ENCODE measurements at places on chromosomes 12 and 14.

DNA sequence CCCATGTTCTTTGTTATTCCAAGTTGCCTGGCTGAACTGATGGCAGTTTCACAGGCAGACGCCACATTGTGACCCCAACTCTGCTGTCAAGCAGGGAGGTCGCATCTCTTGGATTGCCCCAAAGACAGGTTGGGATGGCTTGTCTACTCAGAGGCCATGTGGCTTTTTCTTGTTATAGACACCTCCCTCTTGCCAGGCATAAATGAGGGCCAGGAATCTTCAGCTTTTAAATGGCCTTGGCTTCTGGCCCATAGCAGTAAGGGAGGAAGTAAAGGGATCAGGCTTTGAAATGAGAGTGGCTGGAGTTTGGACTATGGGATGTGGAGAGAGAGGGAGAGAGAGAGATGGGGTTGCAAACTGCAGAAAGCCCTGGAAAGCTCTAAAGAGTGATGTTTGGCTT, 215.0 kb downstream of the TBX5 start:
- no peak for DNase-seq

- DNase-seq: peak; percentile 49
These were observed 3.7 kb downstream of the REM2 start for GRCh38 chr14:22886500-22887259.

GRCh38 chr12:110102255-110102654, 21.9 kb upstream of the IFT81 start:
- DNase-seq: no peak

DNA sequence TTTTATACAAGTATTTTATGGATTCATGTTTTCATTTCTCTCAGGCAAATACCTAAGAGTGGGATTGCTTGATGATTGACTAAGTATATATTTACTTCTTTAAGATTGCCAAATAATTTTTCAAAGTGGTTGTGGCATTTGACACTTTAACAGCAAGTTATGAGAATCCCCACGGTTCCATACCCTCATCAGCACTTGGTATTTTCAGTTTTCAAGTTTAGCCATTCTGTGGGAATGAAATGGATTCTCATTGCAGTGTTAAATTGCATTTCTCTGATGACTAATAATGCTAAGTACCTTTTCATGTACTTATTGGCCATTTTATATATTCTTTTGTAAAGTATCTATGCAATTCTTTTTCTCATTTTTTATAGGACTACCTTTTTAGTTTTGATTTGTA, 301.5 kb upstream of the DIO3 start:
- DNase-seq: no peak

DNA sequence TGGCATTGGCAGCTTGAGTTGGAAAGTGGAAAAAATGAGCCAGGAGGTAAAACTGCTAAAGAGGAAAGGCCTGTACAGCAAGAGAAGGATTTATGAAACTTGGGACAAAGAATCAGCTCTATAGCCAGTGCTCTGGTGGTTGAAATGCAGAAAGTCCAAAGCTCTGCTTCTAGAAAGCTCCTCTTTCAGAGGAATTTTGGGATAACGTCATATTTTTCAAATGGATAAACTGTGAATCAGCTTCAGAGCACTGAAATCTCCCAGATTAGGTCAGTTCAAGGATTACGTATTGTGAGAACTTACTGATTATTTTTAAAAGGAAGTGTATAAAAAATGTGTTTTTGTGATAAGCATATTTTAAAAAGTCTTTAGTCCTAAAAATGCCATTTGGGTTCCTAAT, 203.1 kb upstream of the CNOT2 start:
- no peak for DNase-seq

DNA sequence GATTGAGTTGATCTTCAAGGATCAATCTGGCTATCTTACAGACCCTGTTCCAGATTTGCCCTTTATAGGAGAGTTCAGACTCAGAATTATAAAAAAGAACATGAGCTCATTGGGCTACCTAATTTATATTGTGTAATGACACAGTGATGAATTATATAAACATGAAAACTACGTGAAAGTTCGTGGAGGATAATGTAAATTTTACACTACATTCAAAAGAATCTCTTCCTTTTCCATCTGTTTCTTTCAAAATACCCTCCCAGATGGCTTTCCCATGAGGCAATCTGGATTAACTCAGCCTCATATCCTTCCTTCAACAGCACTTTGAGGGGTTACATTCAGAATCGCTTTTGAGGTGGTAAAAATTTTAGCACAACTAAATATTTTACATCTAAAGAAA, 129.3 kb downstream of the HMGA2 start:
- DNase-seq: no peak
